ENCODE measurements at places on chromosomes 4 and X.

DNA sequence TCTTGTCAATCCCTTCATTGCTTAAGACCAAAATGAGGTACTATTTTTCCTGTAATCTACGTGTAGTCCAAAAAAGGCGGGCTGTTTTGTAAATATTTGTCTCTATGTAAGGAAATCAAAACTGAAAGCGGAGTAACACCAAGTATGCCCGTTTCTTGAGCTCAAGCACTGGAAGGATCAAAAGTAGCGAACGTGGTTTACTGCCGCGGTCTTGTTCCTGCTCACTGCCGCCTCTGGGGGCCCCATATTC lies 71.5 kb downstream of the AFF1 start:
- DNase-seq = no peak

DNA sequence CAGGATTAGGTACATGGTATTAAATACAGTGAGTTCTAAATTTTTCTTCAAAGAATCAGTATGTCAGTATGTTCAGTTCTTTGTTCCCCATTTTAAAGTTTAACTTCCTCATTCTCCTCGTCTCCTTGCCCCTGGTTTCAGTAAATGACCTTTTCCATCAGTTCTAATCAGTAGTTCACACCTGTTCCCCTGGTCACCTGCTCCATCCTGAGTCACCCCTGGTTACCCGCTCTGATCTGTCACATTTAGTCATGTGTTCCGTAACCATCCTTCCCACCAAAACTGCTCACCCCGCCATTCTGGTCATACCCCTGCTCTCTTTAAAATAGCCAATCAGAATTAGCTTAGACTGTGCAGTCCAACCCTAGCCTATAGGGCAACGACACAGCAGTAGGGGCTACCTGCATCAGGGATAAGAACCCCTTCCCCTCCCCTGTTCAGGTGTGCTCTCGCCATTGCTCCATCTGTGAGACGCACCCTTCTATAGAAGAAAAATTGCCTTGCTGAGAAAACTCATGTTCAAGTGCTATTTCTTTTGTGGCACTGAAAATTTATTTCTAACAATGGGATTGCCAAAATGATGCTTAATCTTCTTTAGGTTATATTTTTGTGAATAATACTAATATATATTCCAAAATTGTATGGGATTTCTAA lies 181.3 kb downstream of the OR13H1 start:
- no peak for DNase-seq

DNA sequence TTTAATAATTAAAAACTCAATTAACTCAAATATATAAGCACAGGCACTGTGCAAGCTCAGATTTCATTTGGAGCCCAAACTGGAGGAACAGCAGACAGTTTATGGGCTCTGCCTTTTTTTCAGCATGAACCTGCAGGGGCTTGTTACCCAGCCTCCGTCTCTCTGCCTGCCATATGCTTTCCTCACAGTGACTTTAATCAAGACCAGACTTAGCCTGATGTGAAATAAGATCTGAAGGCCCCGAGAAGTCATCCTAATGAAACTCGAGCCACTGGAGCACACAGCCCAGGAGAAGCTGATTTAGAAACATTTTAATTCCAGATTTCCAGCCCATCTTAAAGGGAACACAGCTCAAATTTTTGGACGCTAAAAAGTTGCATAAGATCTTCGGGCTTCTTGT lies 55.6 kb downstream of the SPATA18 start:
- DNase-seq = no peak

DNA sequence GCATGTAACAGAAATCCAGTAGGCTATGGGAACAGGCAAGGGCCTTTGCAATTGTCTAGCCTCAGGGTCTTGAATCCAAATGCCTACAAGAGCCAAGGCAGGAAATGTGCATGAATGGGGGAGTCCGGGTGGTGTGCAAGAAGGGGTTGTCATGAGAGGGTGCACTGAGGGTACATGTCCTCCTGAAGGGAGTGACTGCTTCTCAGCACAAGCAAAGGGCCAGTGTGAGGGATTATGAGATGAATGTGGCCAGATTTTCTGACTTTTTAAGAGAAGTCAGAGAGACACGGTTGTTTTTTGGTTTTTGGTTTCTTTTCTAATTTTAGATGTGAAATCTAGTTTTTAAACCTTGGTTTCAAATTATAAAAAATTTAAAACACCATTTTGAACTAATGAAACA lies 76.5 kb upstream of the LSM6 start:
- DNase-seq = no peak

GRCh38 chr4:64960516-64960915 lies 551.3 kb upstream of the TECRL start:
- no peak for DNase-seq

All from T1000 (cell line).